ENCODE measurements at places on chromosomes 2 and 18. TPM values are rescaled to one million over a fixed set of nuclear protein-coding genes. Genes with fewer than 3 reads are reported as not detected.

DNA sequence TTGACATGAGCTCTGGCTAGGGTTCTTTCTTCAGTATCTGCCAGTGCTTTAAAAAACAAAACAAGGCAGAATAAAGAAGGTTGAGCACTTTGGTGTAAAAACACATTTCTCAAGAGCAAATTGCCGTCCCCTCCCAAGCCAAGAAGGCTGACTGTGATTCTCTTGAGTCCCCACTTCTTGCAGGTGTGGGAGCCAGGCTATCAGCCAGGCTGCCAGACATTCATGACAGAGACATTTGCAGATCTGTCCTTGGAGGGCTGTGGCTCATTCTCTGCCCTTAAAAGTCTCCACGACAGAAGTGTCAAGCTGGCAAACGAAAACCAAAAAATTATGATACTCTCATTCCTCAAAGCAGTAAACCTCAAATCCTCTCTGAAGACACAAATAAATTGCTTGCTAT is 749.3 kb upstream of the HS6ST1 start:
- no peaks in the 10 kb centered on the region for H3K36me3 ChIP-seq
- H3K4me3 ChIP-seq = no peak overlapping the region
- no peak overlapping the region for H3K27ac ChIP-seq
- no peaks in the 10 kb centered on the region for H3K4me1 ChIP-seq
- H3K27me3 ChIP-seq = no peaks in the 10 kb centered on the region

- no peak overlapping the region for H3K4me3 ChIP-seq
- DNase-seq = peak; percentile 91
- no peaks in the 10 kb centered on the region for H3K27me3 ChIP-seq
- peaks cover 13% of the 10 kb centered on the region for H3K4me1 ChIP-seq
- H3K27ac ChIP-seq = peak overlapping the region; percentile 41
These were observed 72.0 kb upstream of the AFF3 start for GRCh38 chr2:100214265-100214971.

Gene XIRP2
- total RNA-seq = 0.46 TPM

GRCh38 chr2:61911510-61911909 is 6.0 kb downstream of the COMMD1 start:
- DNase-seq = no peak
- peaks cover 2% of the 10 kb centered on the region for H3K4me1 ChIP-seq
- H3K27ac ChIP-seq = no peak overlapping the region
- no peaks in the 10 kb centered on the region for H3K27me3 ChIP-seq
- H3K36me3 ChIP-seq = peaks cover 3% of the 10 kb centered on the region
- no peak overlapping the region for H3K4me3 ChIP-seq

Gene BOLL
- total RNA-seq = not detected

Gene RNF144A
- 25.3 TPM for total RNA-seq

DNA sequence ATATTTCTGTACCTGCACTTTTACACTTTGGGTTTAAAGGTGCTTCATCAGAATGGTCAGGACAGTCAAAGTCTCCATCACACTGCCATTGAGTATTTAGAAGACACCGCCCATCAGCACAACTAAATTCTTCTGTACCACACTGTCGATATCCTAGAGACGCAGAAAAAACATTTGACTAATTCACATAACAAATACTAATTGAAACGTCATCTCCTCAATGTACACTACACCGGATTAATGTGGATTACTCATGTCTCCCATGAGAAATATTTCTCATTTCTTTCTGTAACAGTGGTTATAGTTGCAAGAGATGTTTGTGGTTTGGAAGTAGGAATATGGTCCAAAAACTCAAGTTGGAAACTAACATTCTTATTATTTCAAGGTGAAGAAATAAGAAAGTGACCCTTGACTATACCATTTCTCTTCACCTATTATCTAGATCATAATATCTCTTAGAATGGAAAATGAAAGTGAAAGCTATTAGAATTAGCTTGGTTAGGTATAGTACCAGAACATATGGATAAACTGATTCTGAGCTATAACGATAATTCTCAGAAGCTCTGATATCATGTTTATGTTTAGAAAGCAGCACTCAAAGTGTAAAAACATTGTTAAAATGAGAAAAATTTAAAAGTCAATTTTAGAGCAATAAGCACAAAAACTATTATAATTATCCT is 1627.7 kb downstream of the LRP1B start:
- no peak overlapping the region for H3K4me3 ChIP-seq
- H3K4me1 ChIP-seq = no peaks in the 10 kb centered on the region
- DNase-seq = no peak
- no peaks in the 10 kb centered on the region for H3K27me3 ChIP-seq
- H3K27ac ChIP-seq = no peak overlapping the region

Gene TRABD2A
- total RNA-seq = 1.9 TPM

Gene UGT1A8
- 0.26 TPM for total RNA-seq

DNA sequence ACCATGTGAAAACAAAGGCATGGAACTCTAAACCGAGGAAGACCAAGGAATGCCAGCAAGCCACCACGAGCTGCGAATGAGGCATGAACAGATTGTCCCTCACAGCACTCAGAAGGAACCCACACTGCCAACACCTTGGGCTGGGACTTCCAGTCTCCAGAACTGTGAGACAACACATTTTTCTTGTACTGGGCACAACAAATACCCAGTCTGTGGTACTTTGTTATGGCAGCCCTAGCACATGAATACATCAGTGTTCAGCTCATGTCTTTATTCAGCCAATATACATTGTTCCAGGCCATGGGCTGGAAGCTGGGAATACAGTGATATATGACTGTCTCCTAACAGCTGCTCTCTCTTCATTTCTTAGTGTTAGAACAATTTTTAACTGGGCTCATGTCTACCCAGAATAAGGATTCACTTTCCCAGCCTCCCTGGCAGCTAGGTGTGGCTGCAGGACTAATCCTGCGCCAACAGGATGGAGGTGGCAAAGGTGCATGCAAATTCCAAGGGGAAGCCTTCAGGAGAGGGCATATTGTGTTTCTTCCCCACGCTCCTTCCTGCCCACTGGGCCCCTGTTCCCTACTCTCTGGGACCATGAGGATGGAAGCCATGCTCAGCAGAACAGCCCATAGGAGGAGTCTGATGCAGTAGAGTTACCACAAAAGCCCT is 59.6 kb downstream of the STPG4 start:
- H3K27me3 ChIP-seq = no peaks in the 10 kb centered on the region
- no peaks in the 10 kb centered on the region for H3K36me3 ChIP-seq
- H3K27ac ChIP-seq = no peak overlapping the region
- peaks cover 10% of the 10 kb centered on the region for H3K4me1 ChIP-seq

Gene WNT6
- 0.54 TPM for total RNA-seq

DNA sequence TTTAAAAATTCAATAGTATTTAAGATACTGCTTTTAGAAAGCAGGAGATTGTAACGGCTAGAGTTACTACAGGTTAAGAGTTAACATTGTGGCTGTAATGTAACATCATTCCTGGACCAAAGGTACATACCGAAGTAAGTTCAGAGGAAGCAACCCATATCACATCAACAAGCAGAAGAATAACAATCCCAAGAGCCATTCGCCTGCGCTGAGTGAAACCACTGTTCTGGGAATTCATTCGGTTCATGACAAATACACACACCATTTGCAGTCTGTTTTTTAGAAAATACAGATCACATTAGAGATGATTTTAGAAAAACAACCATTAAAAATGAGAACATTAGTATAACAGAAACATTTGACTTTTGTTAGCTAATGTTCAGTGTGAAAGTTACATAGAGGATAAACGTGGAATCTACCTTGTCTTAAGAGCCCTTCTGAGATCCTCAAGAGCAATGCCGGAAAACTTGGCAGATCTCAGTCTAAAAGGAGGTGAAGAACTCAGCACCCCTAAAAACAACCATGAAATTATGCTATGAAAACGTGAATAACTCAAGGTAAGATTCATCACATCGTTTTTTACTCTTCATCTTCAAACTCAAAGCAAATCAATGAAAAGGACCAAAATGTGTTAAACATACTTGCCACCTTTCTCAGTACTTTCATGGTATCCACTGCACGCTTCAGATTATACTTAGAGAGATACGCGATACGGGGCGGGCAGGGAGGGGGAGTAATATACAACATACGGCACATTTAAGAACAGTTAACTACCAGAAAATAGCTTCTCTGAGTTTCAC is 1.2 kb downstream of the SLC35F5 start:
- no peak for DNase-seq
- peak overlapping the region; percentile 92 for H3K4me3 ChIP-seq
- H3K27ac ChIP-seq = peak overlapping the region; percentile 88
- H3K36me3 ChIP-seq = peaks cover 11% of the 10 kb centered on the region

DNA sequence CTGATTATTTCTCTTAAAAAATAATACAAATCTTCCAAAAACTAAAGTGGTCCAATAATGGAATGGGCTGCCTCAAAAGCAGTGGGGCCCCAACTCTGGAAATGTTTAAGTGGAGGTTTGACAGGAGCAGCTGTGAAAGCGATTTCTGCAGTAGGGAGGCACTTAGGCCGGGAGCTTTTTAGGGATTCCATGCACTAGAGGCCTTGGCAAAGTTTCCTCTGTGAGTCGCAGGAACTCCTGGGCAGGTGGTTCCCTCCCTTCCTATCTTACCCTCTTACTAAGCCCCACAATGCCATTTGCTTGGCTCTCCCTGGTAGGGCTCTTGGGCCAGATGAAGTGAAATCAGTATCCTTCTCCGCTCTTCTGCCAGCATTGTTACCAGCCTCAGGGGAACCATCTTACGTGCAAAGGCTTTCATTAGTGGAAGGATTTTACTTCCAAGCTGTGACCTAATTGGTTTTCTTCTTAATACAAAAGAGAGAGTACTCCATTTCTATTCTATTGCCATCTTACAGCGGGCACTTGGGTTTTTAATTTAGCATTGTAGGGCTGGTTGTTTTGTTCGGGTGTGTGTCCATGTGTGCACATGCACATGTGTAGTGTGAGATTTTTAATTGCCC is 34.3 kb upstream of the C18orf32 start:
- no peak overlapping the region for H3K4me3 ChIP-seq
- no peaks in the 10 kb centered on the region for H3K36me3 ChIP-seq
- no peaks in the 10 kb centered on the region for H3K4me1 ChIP-seq
- H3K27ac ChIP-seq = no peak overlapping the region
- no peaks in the 10 kb centered on the region for H3K27me3 ChIP-seq

DNA sequence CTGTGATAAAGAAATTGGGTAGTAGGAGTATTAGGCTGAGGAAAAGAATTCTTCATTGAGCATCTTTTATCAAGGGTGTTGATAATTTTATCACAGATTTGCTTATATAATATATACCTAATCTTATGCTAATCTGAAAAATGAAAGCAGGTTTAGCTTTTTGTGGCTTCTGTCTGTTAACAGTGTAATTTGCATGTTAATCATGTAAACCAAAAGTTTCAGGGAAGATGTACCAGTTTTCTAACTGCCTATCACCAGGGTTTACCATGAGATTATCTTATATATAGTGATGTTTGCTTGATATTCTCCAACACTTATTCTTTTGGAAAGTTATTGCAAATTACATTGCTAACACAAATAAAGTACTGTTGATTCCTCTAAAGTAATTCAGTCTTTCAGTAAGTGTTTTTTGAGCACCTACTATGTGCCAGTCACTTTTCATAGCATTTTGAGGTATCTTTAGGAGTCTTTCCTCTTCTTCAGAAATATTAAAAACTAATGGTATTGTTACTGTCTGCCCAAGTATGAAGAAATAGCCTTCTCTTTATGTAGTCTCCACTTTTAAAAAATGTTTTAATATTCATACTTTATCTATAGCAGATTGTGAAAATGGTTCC is 41.6 kb downstream of the GCC2 start:
- DNase-seq = no peak
- no peaks in the 10 kb centered on the region for H3K4me1 ChIP-seq
- no peaks in the 10 kb centered on the region for H3K27me3 ChIP-seq
- H3K4me3 ChIP-seq = no peak overlapping the region
- peaks cover 7% of the 10 kb centered on the region for H3K36me3 ChIP-seq

DNA sequence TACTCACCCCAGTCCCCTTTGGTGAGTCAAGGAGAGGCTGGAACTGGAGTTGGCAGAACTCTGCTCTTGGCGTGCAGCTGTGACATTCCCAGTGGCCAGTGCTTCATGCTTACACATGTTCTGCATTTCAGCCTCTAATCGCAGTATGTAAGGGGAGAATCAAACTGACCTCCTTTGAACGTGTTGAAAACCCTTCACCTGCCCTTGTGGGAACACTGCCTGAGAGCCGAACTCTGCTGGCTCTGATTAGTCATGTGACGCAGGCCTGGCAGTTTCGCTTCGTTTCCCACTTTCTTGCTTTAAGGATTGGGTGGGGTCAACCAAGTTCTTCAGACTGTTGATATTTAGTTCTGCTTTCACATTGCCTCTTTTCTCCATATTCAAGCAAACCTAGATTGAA is 173.8 kb upstream of the BCL2L11 start:
- H3K4me1 ChIP-seq = peaks cover 48% of the 10 kb centered on the region
- H3K36me3 ChIP-seq = no peaks in the 10 kb centered on the region
- no peaks in the 10 kb centered on the region for H3K27me3 ChIP-seq
- H3K4me3 ChIP-seq = no peak overlapping the region
- H3K27ac ChIP-seq = peak overlapping the region; percentile 32
- peak; percentile 15 for DNase-seq

Gene ABCB11
- 0.37 TPM for total RNA-seq

Gene SERPINB7
- total RNA-seq = 0.12 TPM

- H3K4me3 ChIP-seq = no peak overlapping the region
- H3K36me3 ChIP-seq = no peaks in the 10 kb centered on the region
- H3K4me1 ChIP-seq = no peaks in the 10 kb centered on the region
- no peaks in the 10 kb centered on the region for H3K27me3 ChIP-seq
These were observed 61.6 kb downstream of the AAK1 start for GRCh38 chr2:69581774-69582581.

DNA sequence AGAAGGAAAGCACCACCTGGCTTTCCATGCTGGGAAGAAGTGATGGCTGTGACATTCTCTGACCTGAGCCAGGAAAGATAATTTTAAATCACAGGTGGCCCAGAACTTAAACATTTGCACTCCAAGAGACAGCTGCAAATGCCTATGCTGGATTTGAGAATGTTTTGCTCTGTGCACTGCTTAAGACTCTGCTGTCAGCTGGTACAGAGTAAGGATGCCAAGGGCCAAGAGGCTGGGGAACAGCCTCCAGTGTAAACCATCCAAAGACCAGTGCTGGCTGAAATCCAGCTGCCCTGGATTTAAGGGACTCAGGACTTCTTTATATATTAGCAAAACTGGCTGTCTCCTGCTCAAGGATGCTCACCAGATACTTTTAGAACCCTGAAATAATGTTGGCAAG is 3.9 kb downstream of the HOXD8 start:
- H3K27ac ChIP-seq = no peak overlapping the region
- H3K4me1 ChIP-seq = no peaks in the 10 kb centered on the region
- H3K36me3 ChIP-seq = no peaks in the 10 kb centered on the region

DNA sequence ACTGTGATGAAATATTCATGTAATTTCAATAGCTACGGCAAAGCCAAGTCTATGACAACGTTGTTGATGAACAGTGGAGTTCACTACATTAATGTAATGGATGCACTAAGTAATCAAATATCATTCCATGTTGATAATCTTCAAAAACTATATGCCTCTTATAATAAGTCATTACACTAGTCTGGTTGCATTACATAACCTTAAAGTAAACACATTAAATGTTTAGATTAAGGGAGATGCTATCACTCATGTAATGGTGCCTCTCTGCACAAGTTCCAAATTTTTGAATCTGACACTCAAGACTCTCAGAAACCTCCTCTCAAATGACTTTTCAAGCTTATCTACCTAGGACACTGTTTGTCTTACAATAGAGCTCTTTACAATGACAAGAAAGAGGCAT is 35.4 kb downstream of the PIEZO2 start:
- no peaks in the 10 kb centered on the region for H3K27me3 ChIP-seq
- no peak for DNase-seq
- no peak overlapping the region for H3K4me3 ChIP-seq
- no peak overlapping the region for H3K27ac ChIP-seq
- H3K36me3 ChIP-seq = peaks cover 12% of the 10 kb centered on the region

- peak overlapping the region; percentile 82 for H3K4me3 ChIP-seq
- H3K27me3 ChIP-seq = no peaks in the 10 kb centered on the region
- H3K36me3 ChIP-seq = peaks cover 8% of the 10 kb centered on the region
These were observed 756 bp upstream of the NAGK start for GRCh38 chr2:71067567-71068217.

Data from lung (tissue), 17 donors.